Neural crest cell (in vitro differentiated cells): ENCODE measurements at places on chromosomes 13 and 19. TPM values are rescaled to one million over a fixed set of nuclear protein-coding genes. Genes with fewer than 3 reads are reported as not detected.

DNA sequence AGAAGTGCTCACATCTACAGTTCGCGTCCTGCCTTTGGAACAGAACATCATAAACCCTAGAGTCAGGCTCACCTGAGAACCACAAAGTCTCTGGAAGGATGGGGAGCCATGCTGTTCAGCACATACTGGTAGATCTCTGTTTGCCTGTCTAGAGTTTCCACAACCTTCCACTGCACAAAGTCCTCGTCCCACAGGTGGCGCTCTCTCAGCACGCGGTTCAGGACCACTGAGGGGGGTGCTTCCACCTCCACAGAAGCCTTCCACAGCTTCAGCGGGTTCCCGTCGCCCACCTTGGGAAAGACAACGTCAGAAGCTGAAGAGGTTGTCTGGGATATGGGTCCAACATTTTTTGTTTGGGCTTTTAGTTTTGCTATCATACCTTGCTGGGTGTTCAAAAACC is 93.6 kb downstream of the KL start:
- no peak for DNase-seq

Gene ZNF429
- total RNA-seq, result 16.0 and 17.7 TPM in 2 replicates

Gene KLK4
- total RNA-seq, result not detected in 2 replicates

DNA sequence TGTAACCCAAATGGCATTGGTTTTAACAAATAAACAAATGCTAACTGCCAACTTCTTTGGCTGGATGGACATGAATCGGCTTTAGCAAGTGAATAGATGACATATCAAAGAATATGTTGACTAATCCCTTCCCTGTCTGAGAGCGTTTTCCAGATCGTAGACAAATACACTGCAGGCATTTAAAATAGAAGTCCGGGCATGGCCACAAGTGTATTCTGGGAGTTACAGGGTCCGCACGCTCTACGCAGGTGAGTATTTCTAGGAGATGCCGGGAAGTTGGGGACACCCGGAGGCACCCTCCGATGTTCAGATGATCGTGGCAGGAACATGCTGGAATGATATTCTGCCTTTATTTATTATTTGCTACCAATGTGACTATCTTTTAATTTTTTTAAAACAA is 53.2 kb upstream of the ZNF536 start:
- DNase-seq, result no peak

Gene URAD
- total RNA-seq, result 0.26 TPM in 1 of 2 replicates, not detected in the other

DNA sequence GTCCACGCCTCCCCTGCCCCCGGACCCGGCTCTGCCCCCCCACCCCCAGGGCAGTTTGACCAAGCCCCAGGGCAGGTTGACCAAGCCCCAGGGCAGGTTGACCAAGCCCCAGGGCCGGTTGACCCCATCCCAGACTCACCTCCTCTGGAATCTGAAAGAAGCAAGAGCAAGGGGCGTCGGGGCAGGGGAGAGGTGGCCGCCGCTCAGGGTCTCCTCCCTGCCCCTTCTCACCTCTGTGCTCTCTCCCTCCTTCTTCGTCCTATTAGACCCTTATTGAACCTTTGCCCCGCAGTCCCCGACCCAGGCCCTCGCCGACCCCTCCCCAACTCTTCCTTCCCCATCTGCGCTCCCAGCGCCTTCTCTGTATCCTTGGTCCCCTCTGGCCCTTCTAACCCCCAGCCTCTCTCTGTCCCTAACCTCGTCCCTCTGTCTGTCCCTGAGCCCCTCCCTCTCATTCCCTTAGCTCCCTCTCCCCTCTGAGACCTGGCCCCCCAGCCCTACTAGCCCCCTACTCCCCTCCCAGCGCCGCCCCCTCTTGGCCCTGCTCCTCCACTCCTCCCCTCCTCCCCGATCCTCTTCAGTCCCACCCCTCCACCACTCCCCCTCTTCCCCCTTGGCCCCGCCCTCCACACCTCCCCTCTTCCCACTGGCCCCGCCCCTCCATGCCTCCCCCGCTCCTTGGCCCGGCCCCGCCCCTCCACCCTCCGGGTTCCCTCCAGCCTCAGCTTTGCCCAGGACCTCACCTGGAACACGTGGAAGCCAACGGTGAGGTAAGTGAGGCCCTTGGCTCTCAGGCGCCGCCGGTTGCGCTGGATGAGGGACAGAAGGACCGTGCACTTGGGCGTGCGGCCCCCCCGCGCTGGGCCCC is 7.6 kb downstream of the CAPN12 start:
- no peak for DNase-seq

GRCh38 chr19:1019980-1020867 is 699 bp downstream of the TMEM259 start:
- no peak for DNase-seq

Gene ZNF416
- 8.8 and 10.1 TPM in 2 replicates for total RNA-seq

DNA sequence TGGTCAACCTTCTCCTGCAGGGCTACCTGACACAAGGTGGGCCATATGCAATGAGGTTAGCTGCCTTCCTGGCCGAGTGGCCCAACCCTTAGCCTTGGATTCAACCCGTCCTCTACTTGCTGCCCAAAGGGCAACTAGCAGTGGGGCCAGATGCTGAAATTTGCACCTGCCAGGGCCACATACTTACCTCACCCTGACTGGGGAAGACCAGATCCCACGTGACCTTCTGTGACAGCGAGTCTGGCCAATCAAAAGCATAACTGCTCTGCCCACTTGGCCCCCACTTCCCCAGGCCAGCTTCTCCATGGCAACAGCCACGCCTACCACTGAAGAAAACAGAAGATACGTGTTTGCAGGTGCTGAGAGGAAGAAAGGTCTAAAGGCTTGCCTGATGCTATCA is 10.9 kb downstream of the PEG3 start:
- no peak for DNase-seq

Gene ARL11
- not detected in 2 replicates for total RNA-seq
